Fibroblast of villous mesenchyme (primary cell): ENCODE measurements at places on chromosomes 11 and 22.

GRCh38 chr22:36344106-36344827 is 43.5 kb downstream of the MYH9 start:
- no peak for DNase-seq

GRCh38 chr22:19149991-19150390 is at the start of gene GSC2:
Gene GSC2 (minus strand): TSS chr22:19150292. CDS start chr22:19150283, 9 bp downstream.
- DNase-seq, result no peak

- DNase-seq, result peak; percentile 54
Measured at GRCh38 chr11:2269601-2270321, 627 bp downstream of the ASCL2 start.

DNA sequence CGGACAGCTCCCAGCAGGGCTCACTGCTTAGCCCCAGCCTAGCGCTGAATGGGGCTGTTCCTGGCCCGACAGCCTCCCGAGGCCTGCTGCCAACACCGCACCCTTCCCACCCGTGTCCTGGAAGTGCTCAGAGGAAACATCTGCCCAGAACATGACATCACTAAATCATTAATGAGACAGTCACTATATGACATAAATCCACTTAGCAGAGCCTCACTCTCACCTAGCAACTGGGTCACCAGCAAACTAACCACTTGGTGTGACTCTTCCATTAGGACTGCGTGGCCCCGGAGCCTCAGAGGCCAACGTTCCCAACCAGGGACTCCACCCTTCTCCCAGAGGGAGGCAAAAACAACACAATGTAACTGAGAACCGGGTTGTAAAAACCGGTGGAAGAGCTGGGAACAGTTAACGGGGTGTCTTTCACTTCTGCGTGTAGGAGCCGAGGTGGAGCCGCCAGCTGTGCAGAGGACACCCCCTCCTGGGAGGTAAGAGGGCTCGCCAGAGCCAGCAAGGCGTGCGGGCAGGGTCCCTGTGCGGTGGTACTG is 21.4 kb upstream of the PACSIN2 start:
- DNase-seq, result peak; percentile 83
